Naive thymus-derived CD4-positive, alpha-beta T cell (primary cell): ENCODE measurements at places on chromosomes 1 and 21. TPM values are rescaled to one million over a fixed set of nuclear protein-coding genes. Genes with fewer than 3 reads are reported as not detected.

Gene LRRC53
- total RNA-seq = not detected

DNA sequence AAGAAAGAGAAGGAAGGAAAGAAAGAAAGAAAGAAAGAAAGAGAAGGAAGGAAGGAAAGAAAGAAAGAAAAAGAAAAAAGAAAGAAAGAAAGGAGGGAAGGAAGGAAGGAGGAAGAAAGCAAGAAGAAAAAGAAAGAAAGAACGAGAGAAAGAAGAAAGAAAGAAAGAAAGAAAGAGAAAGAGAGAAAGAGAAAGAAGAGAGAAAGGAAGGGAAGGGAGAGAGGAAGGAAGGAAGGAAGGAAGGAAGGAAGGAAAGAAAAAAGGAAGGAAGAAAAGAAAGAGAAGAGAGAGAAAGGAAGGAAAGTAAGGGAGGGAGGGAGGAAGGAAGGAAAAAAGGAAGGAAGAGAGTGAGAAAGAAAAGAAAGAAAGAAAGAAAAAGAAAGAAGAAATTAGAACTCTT, 95.4 kb upstream of the ZNF281 start:
- H3K27me3 ChIP-seq = no peaks in the 10 kb centered on the region
- no peak overlapping the region for H3K4me3 ChIP-seq
- no peak for DNase-seq
- no peaks in the 10 kb centered on the region for H3K36me3 ChIP-seq

Gene OR6K3
- total RNA-seq = not detected

Gene TNFRSF14
- total RNA-seq = 204 TPM
